Mesothelial cell of epicardium (in vitro differentiated cells): ENCODE measurements at places on chromosomes 6 and 20.

- peaks cover 30% of the 10 kb centered on the region for H3K4me1 ChIP-seq
- H3K27me3 ChIP-seq, result no peaks in the 10 kb centered on the region
- DNase-seq, result no peak
- H3K36me3 ChIP-seq, result no peaks in the 10 kb centered on the region
Measured at GRCh38 chr6:92777146-92777740, 642.1 kb downstream of the EPHA7 start.

DNA sequence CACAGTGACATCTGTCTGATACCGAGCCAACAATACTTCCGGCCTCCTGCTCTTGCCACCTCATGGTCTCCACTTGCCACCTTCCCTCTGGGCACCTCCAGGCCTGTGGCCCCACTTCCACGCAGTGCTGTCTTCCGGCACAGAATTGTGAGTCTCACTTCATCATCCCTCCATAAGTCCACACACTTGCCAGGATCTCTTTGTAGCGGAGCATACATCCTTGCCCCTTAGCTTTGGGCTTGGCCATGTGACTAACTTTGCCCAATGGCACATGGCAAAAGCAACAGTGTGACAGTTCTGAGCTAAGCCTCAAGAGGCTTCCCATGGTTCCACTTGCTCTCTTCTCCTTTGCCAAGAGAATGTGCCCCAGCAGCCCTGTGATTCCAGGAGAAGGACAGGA, 4.5 kb upstream of the C20orf202 start:
- DNase-seq, result no peak
- no peaks in the 10 kb centered on the region for H3K36me3 ChIP-seq
- H3K27ac ChIP-seq, result no peak overlapping the region
- H3K4me3 ChIP-seq, result no peak overlapping the region

- no peak overlapping the region for H3K27ac ChIP-seq
- no peaks in the 10 kb centered on the region for H3K27me3 ChIP-seq
- H3K4me3 ChIP-seq, result no peak overlapping the region
- H3K4me1 ChIP-seq, result peaks cover 29% of the 10 kb centered on the region
- no peak for DNase-seq
- H3K36me3 ChIP-seq, result no peaks in the 10 kb centered on the region
Measured at GRCh38 chr20:49993301-49993751, 10.5 kb downstream of the SNAI1 start.

- no peak for DNase-seq
- H3K36me3 ChIP-seq, result no peaks in the 10 kb centered on the region
- no peaks in the 10 kb centered on the region for H3K27me3 ChIP-seq
Measured at GRCh38 chr6:147805155-147805554, 296.7 kb downstream of the SAMD5 start.

GRCh38 chr20:60528141-60528540, 569.9 kb downstream of the CDH26 start:
- no peak overlapping the region for H3K27ac ChIP-seq
- H3K4me3 ChIP-seq, result no peak overlapping the region
- H3K4me1 ChIP-seq, result no peaks in the 10 kb centered on the region
- DNase-seq, result no peak
- H3K36me3 ChIP-seq, result no peaks in the 10 kb centered on the region

GRCh38 chr6:79869184-79869583, 78.2 kb downstream of the ELOVL4 start:
- H3K36me3 ChIP-seq, result no peaks in the 10 kb centered on the region
- H3K27ac ChIP-seq, result no peak overlapping the region
- peak overlapping the region; percentile 20 for H3K4me3 ChIP-seq
- peaks cover 25% of the 10 kb centered on the region for H3K4me1 ChIP-seq

DNA sequence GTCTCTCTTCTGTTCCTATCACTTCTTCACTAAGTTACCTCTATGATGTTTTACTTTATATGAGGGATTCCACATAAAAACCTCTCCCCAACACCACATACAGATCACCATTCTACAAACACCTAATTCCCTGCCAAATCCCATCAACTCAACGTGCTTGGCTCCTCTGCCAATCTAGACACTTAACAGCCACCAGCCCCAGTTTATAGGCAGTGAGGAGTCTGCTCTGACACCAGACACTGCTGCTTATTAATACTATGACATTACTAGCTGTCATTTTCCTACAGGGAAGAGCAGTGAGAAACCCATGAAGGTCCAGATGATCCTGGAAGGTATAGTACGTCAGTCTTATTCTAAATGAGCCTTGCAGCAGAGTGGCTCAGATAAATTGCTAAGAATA, 104.3 kb downstream of the CHD6 start:
- no peak overlapping the region for H3K4me3 ChIP-seq
- H3K36me3 ChIP-seq, result peaks cover 31% of the 10 kb centered on the region
- H3K27me3 ChIP-seq, result no peaks in the 10 kb centered on the region
- H3K4me1 ChIP-seq, result peaks cover 7% of the 10 kb centered on the region
- DNase-seq, result no peak
- peak overlapping the region; percentile 15 for H3K27ac ChIP-seq

- peak overlapping the region; percentile 36 for H3K27ac ChIP-seq
- DNase-seq, result no peak
- peaks cover 9% of the 10 kb centered on the region for H3K27me3 ChIP-seq
- peaks cover 34% of the 10 kb centered on the region for H3K36me3 ChIP-seq
Measured at GRCh38 chr6:32982084-32982701, 13.8 kb downstream of the BRD2 start.

GRCh38 chr6:146847426-146847825, 248.7 kb downstream of the ADGB start:
- peak overlapping the region; percentile 13 for H3K27ac ChIP-seq
- H3K36me3 ChIP-seq, result peaks cover 1% of the 10 kb centered on the region
- no peaks in the 10 kb centered on the region for H3K27me3 ChIP-seq
- H3K4me3 ChIP-seq, result no peak overlapping the region
- no peak for DNase-seq

GRCh38 chr6:158170656-158171081, 2.5 kb downstream of the GTF2H5 start:
- no peak overlapping the region for H3K4me3 ChIP-seq
- DNase-seq, result no peak
- peaks cover 13% of the 10 kb centered on the region for H3K36me3 ChIP-seq
- peak overlapping the region; percentile 21 for H3K27ac ChIP-seq

DNA sequence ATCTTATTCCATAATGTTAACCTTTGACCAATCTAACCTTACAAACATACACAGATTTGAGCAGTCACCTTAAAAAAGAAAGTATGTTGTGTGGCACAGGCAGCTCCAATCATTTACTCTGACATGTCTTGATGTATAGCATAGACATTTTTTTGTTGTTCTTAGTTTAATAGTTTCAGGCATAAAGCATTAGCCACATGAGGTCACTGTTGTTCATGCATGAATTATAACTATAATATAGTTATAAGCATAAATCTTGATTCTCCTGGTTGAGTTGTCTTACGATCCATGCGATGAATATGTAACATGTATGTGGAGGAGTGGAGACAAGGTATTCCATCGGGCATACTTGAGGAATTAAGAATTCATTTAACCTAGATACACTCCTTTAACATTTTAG, 26.1 kb upstream of the NKAIN2 start:
- peaks cover 7% of the 10 kb centered on the region for H3K4me1 ChIP-seq
- H3K27me3 ChIP-seq, result peaks cover 24% of the 10 kb centered on the region
- no peak overlapping the region for H3K4me3 ChIP-seq
- DNase-seq, result no peak

- H3K27ac ChIP-seq, result no peak overlapping the region
- DNase-seq, result no peak
- H3K4me1 ChIP-seq, result peaks cover 18% of the 10 kb centered on the region
- H3K4me3 ChIP-seq, result no peak overlapping the region
Measured at GRCh38 chr20:19880256-19881079, 122.4 kb downstream of the RIN2 start.

DNA sequence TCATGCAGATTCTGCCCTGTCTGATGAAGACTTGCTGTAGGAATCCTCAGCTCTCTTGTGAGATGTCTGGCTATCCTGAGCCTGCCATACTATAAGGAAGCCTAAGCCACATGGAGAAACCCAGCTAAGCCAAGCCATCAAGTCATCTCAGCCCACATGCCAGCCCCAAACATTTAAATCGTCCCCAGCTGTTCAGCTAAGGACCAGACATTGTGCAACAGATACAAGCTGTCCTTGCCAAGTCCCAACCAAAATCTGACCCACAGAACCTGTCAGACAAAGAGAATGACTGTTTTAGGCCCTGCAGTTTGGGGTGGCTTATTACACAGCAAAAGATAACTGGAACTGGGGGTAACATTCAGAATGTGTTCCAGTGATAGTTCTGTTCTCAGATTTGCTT, 36.8 kb upstream of the FOXC1 start:
- no peaks in the 10 kb centered on the region for H3K27me3 ChIP-seq
- H3K4me1 ChIP-seq, result peaks cover 23% of the 10 kb centered on the region
- H3K27ac ChIP-seq, result no peak overlapping the region
- no peak for DNase-seq

GRCh38 chr6:133774356-133774755, 114.6 kb upstream of the TCF21 start:
- H3K27ac ChIP-seq, result no peak overlapping the region
- H3K4me3 ChIP-seq, result no peak overlapping the region
- no peak for DNase-seq
- H3K4me1 ChIP-seq, result peaks cover 7% of the 10 kb centered on the region
- no peaks in the 10 kb centered on the region for H3K27me3 ChIP-seq

GRCh38 chr20:32415494-32415893, 57.4 kb downstream of the ASXL1 start:
- H3K36me3 ChIP-seq, result peaks cover 3% of the 10 kb centered on the region
- H3K4me3 ChIP-seq, result no peak overlapping the region
- no peak for DNase-seq

DNA sequence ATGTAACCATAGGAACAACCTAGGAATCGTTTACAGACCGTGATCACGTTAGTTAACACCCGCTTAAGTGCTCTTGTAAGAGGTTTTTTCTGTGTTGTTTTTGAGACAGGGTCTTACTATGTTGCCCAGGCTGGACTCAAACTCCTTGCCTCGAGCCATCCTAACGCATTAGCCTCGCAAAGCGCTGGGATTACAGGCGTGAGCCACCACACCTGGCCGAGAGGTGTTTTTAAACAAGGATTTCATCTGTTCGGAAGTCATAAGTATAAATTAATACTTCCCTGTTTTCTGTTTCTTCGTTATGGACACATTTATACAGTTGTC, 727 bp downstream of the MRS2 start:
- peaks cover 48% of the 10 kb centered on the region for H3K4me1 ChIP-seq
- DNase-seq, result no peak
- H3K4me3 ChIP-seq, result peak overlapping the region; percentile 87
- H3K36me3 ChIP-seq, result peaks cover 8% of the 10 kb centered on the region
- peaks cover 2% of the 10 kb centered on the region for H3K27me3 ChIP-seq

DNA sequence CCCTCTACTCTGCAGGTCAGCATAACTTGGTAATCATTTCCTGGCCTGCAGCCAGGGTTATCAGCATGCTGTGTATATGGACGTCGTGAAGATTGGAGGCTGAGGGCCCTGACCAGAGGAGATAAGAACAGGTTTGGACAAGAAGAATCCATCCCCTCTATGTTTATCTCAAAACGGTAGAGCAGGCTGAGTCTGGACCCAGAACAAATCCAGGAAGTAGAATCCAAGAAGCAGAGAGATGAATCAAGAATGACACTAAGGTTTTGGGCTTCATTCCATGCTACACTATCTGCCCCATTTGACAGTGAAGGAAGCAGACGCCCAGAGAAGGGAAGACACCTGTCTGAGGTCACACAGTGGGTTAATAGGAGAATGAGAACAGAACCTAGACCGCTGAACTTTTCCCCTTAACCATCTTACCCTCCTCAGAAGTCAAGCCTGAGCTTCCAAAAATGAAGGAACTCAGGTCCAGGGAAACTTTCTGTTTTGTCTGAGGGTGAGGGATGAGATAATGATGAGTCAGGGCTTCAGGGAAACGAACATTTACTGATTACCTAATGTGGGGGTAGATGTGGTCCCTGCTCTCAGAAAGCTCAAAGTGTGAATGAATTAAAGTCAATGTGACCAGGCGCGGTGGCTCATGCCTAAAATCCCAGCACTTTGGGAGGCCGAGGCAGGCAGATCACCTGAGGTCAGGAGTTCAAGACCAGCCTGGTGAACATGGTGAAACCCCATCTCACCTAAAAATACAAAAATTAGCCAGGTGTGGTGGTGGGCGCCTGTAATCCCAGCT, 9.4 kb upstream of the COMMD7 start:
- peak overlapping the region; percentile 48 for H3K27ac ChIP-seq
- no peaks in the 10 kb centered on the region for H3K27me3 ChIP-seq
- no peak overlapping the region for H3K4me3 ChIP-seq
- DNase-seq, result no peak

GRCh38 chr20:49100972-49101371, 54.9 kb downstream of the CSE1L start:
- H3K27me3 ChIP-seq, result no peaks in the 10 kb centered on the region
- no peak for DNase-seq
- H3K4me1 ChIP-seq, result no peaks in the 10 kb centered on the region
- H3K27ac ChIP-seq, result no peak overlapping the region

GRCh38 chr6:124719913-124720312, 242.3 kb upstream of the RNF217 start:
- H3K4me1 ChIP-seq, result no peaks in the 10 kb centered on the region
- peaks cover 9% of the 10 kb centered on the region for H3K27me3 ChIP-seq
- H3K36me3 ChIP-seq, result no peaks in the 10 kb centered on the region
- no peak overlapping the region for H3K4me3 ChIP-seq
- DNase-seq, result no peak
